Posterior cingulate gyrus (tissue), 11 donors: ENCODE measurements at places on chromosomes 3 and 15.

DNA sequence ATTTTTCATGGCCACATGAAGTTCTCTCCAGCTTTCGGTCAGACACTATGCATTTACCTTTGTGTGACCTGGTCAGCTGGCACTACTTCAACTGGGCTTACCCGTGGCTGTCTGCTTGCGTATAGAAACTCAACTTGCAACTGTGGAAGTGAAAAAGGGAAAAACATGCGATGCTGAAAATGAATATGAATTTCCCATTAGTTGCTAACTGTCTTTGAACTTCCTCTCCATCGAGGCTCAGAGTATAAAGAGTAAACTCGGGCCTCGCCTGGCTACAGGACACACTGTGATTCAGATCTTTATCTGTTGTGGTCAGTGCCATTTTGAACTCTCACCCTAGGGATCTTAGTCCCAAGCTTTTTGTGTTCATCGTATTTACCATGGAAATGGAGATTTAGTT, 26.8 kb downstream of the NFKBIZ start:
- no peak for DNase-seq

DNA sequence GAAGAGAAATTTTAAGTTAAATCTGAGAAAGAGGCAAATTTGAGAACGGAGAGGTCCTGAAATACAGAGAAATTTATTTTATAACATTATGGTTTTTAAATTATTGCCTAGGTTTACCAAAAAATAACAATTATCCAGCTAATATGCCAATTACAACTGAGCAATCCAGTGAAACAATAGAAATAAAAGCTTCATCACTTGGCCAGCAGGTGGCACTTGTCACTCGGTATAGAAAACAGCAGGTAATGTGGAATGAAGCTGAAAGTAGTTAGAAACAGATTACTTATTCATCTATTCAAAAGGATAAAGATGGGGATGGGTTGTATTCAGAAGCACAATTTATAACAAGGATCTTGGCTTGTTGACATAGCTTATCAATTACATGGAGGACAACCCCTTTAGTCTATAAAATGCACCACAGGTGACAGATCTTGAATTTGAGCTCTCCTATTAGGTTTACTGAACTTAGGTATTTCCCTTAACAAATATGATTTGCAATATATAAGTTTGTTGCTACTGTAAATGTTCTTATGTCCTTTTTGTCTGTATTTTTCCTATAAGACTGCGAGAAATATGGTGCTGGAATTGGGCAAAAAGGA, 70.1 kb upstream of the GUCA1C start:
- DNase-seq: peak; percentile 24

GRCh38 chr3:50550079-50550736, 17.3 kb downstream of the C3orf18 start:
- DNase-seq: peak; percentile 64

GRCh38 chr15:69511015-69511414, 58.4 kb downstream of the RPLP1 start:
- DNase-seq: no peak

DNA sequence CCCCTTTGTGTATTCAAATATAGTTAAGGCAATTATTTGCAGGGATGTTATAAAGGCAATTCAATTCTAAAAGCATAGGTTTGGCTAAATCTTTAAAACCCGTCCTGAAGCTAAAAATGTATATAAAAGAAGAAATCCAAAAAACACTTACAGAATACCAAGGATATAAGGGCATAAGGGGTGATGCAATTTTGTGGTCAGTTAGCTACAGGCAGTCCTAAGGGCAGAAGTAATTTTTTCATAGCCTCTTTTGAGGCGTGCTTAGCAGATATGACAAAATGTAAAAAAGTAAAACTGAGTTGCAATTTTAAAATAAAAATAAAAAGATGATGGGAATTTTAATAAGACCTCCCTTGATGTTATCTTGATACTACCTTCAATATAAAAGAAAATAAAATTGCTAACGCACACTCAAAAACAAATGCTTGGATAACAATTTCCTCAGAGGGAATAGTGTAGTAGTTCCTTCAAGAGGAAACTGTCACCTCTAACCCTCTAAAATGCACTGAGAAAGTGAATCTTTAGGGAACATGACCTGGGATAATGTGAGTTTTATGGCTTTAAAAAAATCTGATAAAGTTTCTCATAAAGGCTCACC, 104.2 kb downstream of the MYH15 start:
- no peak for DNase-seq

- peak; percentile 74 for DNase-seq
Observed at GRCh38 chr3:194871143-194871863, 185.6 kb downstream of the FAM43A start.

DNA sequence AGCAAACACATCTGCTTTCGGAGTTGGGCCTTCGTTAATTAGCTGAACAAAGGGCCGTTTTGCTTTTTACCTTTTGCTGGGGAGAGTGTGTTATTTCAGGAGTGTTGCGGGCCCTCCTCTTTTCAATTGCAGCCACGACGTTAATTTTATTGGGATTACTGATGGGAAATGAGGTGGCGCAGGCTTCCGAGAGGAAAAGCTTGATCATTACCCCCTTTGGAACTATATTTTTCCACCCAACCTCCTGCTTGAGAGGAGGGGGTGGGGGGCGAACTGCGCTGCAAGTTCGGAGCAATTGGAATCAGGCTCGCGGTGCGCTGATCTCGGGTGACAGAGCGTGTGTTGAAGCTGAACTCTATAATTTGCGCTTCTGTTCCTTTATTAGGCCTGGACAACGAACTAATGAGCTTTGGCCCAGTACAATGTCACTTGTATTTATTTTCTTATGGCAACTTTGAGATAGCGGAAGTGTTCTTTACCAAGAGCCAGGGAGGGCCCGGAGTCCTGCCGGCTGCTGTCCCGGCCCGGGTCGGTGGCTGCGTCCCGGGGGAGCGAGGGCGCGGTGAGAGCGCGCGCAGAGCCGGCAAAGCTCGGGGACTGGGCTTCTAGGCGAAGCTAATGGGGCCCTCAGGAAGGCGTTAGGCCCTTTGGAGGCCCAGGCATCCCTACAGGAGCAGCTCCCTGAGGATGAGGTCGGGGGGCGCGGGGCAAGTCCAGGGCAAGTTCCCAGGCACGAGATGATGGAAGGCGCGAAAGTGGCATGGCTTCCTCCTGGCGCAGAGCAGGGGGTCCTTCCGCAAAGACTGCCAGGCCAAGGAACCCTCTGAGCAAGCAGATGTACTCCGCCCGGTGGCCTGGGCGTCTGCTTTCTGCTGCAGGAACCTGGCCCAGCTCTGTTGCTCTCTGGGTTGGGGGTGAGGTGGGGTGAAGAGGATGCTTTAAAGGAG, 12.9 kb downstream of the NR2F2 start:
- DNase-seq: no peak
